ENCODE measurements at places on chromosomes 12 and 14. TPM values are rescaled to one million over a fixed set of nuclear protein-coding genes. Genes with fewer than 3 reads are reported as not detected.

The ABCD2 gene
- 1.6 TPM for total RNA-seq

DNA sequence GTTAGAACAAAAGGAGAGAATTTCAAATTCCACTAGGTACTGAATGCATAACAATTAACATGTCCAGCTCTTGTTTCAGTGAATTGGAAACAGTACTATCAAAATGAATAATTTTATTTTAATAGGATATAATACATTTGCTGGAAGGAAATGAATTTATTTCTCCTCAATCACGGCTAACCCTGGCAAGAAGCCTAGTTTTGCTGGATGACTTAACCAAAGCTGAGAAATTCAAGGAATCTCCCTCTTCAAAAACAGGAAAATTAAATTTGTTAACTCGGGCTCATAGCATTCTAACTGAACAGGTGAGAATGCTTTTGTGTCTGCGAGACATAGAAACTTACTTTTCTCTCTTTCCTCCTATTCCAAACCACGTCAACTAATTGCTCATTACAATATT is 163.5 kb upstream of the NEDD1 start:
- H3K4me1 ChIP-seq: no peaks in the 10 kb centered on the region
- H3K4me3 ChIP-seq: no peak overlapping the region
- no peaks in the 10 kb centered on the region for H3K36me3 ChIP-seq
- H3K27ac ChIP-seq: no peak overlapping the region

- no peaks in the 10 kb centered on the region for H3K27me3 ChIP-seq
- H3K4me1 ChIP-seq: no peaks in the 10 kb centered on the region
- H3K27ac ChIP-seq: no peak overlapping the region
- no peak overlapping the region for H3K4me3 ChIP-seq
- DNase-seq: no peak
- H3K36me3 ChIP-seq: no peaks in the 10 kb centered on the region
These were observed 48.5 kb downstream of the ADGRD1 start for GRCh38 chr12:131002216-131002631.

DNA sequence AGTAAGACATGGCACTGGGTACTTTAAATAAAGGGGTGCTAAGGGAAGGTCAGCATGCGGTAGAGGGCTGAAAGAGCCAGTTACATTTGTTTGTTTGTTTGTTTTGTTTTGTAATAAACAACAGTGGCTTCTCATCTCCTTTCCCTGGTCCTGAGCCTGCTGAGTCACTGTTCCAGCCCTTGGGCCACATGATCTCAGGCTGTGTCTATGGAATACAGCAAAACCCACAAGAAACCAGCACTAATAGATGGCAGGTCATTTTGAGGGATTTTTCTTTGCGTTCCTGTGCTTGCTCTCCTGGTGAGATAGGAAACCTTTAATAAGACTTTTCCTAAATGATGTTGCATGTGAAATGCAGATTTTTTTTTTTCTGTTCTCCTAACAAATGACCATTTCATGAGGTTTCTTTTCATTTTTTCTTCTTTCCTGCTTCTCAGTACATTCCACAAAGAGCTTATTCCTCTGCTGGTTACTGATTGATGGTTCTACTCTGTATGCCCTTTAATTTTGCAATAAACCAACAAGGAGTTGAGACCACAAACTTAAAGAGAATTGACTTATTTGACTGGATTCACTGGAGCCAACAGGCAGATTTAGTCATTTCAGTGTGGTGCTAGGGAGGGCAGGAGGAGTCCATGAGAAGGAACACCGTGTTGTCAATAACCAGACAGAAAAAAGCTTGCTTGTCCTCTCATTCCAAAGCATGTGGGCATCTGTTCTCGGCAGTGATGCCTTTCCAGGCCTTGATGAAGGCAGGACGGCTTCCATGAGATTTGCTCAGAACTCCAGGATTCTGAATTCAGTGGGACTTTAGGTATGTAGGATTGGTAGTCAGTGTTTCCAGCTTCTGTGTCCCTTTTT is 459.2 kb downstream of the RAD51B start:
- no peak overlapping the region for H3K27ac ChIP-seq
- DNase-seq: no peak
- no peaks in the 10 kb centered on the region for H3K27me3 ChIP-seq
- H3K36me3 ChIP-seq: no peaks in the 10 kb centered on the region
- H3K4me3 ChIP-seq: no peak overlapping the region

The SALL2 gene
- total RNA-seq: 2.9 TPM

GRCh38 chr14:104359301-104359968 is 220.1 kb upstream of the C14orf180 start:
- no peaks in the 10 kb centered on the region for H3K27me3 ChIP-seq
- no peaks in the 10 kb centered on the region for H3K36me3 ChIP-seq
- H3K4me1 ChIP-seq: peaks cover under 1% of the 10 kb centered on the region
- H3K27ac ChIP-seq: no peak overlapping the region
- DNase-seq: no peak
- no peak overlapping the region for H3K4me3 ChIP-seq

The C1S gene
- 3.8 TPM for total RNA-seq

GRCh38 chr12:88062474-88062873 is 33.3 kb upstream of the C12orf50 start:
- peaks cover 31% of the 10 kb centered on the region for H3K36me3 ChIP-seq
- no peaks in the 10 kb centered on the region for H3K27me3 ChIP-seq
- DNase-seq: no peak

GRCh38 chr12:15171012-15171655 is 50.1 kb downstream of the RERG start:
- no peak overlapping the region for H3K4me3 ChIP-seq
- H3K27me3 ChIP-seq: peaks cover 3% of the 10 kb centered on the region
- H3K4me1 ChIP-seq: no peaks in the 10 kb centered on the region
- H3K27ac ChIP-seq: no peak overlapping the region
- no peaks in the 10 kb centered on the region for H3K36me3 ChIP-seq

DNA sequence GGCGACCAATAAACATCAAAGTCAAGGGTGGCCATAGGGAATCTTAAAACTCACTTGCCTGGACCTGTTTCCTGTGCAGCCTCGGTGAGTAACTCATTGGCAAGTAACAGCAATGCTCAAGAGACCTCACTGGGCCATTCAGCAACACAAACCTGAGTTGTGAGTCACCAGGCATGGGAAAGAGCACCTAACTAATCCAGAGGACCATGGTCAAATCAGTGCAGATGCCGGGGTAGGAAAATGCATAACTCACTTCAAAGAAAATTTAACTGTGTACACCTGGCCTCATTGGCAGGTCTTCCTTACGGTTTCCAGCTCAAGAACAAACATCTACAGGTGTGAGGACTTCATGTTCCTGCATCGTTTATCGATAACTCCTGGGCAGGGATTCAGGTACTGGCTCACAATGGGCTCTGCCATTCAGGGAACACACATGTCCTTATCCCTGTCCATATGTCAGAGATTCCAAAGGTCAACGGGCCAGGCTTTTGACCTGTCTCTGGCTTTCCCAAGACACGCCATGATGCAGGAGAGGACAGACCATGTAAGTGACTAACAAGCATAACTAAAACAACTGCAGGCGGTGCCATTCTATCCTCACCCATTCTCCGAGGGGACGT is 211.8 kb downstream of the ANO2 start:
- H3K4me1 ChIP-seq: no peaks in the 10 kb centered on the region
- no peak overlapping the region for H3K4me3 ChIP-seq
- DNase-seq: no peak

DNA sequence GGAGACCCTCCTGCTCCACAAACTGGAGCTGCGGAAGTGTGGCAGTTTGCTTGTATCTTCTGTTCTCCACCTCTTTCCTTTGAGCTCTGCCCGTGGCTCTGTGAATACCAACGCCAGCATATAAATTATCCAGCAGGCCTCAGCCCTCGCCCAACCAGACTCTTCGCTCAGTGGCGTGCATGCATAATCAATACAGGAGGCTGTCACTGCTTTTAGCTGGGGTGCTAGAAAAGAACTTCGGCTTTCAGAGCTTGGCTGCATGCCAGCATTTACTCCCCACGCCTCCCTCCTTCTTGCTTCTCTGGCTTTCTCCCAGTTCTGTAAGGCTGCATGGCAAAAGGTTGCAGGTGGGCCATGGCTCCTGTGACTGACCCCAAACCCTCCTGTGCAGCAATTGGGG is 26.9 kb downstream of the NRXN3 start:
- H3K36me3 ChIP-seq: no peaks in the 10 kb centered on the region
- no peak for DNase-seq
- H3K27ac ChIP-seq: no peak overlapping the region
- H3K4me1 ChIP-seq: no peaks in the 10 kb centered on the region
- no peak overlapping the region for H3K4me3 ChIP-seq

The FGD6 gene
- 1.5 TPM for total RNA-seq

The DIO2 gene
- total RNA-seq: not detected

The KRT7 gene
- total RNA-seq: not detected

DNA sequence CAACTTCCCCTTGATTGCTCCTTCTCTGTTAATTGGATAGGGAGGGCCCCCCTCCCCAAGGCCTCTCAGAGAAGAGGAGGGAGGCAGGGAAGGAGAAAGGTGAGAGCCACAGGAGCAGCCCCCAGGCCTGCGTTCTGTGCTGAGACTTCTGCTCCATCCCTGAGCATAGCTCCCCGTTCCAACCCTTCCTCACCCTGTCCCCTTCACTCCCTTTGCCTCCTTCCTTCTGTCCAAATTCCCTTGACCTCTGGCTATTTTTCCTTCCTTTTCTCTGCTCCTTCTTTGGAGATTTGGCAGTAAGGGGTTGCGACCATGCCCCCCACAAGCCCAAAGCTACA is 788 bp upstream of the ASIC1 start:
- no peak for DNase-seq
- H3K27ac ChIP-seq: no peak overlapping the region
- H3K36me3 ChIP-seq: no peaks in the 10 kb centered on the region
- peaks cover 38% of the 10 kb centered on the region for H3K27me3 ChIP-seq
- H3K4me3 ChIP-seq: peak overlapping the region; percentile 52

DNA sequence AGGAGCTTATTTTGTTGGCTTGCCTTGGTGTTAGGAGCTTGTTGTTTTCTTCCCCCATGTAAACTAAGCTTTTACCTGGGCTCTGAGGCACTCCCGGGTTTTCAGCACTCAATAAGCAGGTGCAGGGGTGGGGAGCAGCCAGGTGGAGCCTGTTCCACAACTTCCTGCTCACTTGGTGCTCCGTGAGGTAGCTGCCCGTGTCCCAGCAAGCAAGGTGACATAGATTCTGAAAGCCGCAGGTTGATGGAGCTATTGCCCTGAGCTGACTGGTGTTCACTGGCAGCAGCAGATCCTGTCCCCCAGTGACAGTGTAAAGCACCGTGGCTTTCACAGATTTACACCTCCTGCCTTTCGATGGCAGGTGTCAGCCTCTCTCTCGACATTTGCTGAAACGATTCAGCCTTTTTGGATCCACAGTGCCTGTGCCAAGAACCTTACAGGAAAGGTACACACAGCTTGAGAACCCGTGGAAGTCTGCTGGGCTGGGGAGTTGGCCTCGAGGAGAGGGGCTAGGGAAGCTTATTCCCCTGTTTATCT is 295.7 kb upstream of the FKBP4 start:
- no peak overlapping the region for H3K4me3 ChIP-seq
- H3K27me3 ChIP-seq: peaks cover 4% of the 10 kb centered on the region
- no peaks in the 10 kb centered on the region for H3K36me3 ChIP-seq
- no peak for DNase-seq

DNA sequence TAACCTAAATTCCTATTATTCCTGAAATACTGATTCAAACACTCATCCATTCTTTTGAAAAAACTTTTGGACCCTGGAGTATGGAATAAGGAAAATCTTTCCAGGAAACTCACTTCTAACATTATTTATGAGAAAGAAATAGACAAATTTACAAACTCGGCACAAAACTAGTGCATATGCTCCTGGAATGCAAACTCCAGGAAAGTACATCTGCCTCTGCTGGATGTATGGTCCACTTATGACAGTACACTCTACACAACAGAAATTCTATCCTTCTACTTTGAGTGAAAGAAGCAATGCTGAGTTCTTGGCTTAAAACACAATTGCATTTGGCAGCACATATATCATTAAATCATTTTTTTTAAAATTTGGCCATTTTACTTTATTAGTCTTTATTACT is 700.5 kb upstream of the STXBP6 start:
- H3K4me1 ChIP-seq: no peaks in the 10 kb centered on the region
- H3K4me3 ChIP-seq: no peak overlapping the region
- no peak for DNase-seq
- no peaks in the 10 kb centered on the region for H3K36me3 ChIP-seq
- no peak overlapping the region for H3K27ac ChIP-seq
- no peaks in the 10 kb centered on the region for H3K27me3 ChIP-seq

DNA sequence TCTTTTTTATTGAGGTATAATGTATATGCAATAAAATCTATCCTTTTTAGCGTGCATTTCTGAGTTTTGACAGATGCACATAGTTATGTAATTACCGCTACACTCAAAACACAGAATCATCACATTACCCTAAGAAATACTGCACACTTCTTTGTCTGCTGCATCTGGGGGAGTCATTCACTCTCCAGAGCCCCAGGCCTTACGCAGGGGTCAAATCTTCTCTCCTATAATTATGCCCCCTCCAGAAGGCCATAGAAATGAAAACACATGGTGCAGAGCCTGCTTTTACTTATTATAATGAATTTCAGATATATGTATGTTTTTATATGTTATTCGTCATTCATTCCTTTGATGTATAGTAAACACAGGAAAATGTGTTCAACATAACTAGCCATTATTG is 296.5 kb upstream of the TMEM132C start:
- no peaks in the 10 kb centered on the region for H3K4me1 ChIP-seq
- no peaks in the 10 kb centered on the region for H3K36me3 ChIP-seq
- H3K27ac ChIP-seq: no peak overlapping the region

GRCh38 chr14:64112867-64113678 is 181.1 kb downstream of the ESR2 start:
- H3K27me3 ChIP-seq: no peaks in the 10 kb centered on the region
- H3K36me3 ChIP-seq: peaks cover 90% of the 10 kb centered on the region
- H3K4me3 ChIP-seq: no peak overlapping the region

DNA sequence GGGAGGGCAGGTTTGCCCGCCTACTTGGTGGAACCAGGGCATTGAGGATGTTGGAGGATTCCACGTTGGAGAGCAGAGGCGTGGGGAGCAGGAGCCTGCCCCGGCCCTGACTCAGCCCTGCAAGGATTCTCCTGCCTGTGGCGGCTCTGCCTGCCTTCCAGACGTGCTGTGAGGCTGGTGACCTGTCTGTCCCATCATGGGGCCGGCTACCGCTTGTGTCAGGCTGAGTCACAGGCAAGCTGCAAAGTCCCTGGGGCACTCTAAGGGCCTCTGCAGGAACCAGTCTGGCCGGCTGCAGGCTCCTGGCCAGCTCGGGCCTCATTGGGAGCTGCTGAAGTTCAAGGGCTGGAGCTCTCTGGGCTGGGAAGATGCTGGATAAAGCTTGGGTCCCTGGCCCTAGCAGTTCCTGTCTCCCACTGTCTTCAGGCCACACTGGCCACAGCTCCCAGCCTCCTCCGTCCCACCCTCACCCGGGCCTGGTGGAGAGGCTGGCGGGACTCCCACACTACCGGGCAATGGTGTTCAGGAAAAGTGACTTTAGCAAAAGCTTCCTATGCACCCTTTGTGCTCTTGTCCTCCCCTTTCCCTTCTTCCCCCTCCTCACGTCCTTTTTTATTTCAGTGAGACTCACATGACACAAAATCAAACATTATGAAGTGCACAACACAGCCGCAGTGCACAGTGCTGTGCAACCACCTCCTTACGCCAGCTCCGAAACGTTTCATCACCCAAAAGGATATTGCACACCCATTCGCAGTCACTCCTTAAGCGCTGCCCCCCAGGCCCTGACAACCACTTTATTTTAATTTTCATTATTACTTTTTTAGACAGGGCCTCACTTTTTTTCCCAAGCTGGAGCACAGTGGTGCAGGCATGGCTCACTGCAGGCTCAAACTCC is 22.0 kb upstream of the ULK1 start:
- no peak overlapping the region for H3K27ac ChIP-seq
- no peaks in the 10 kb centered on the region for H3K27me3 ChIP-seq
- H3K4me1 ChIP-seq: no peaks in the 10 kb centered on the region
- no peak overlapping the region for H3K4me3 ChIP-seq
- DNase-seq: no peak

The PRB2 gene
- not detected for total RNA-seq

The PTPRO gene
- total RNA-seq: 2.8 TPM
